Stimulated activated CD8-positive, alpha-beta memory T cell treated with anti-CD3 and anti-CD28 coated beads, Interleukin-4, amount 100 ng/mL, for 4 hours (primary cell): ENCODE measurements at places on chromosomes 11 and 22.
A peak's percentile ranks its signal among the peaks of the same experiment; 100 is the strongest.

GRCh38 chr11:15580775-15581095 is 466.0 kb downstream of the INSC start:
- DNase-seq: no peak

DNA sequence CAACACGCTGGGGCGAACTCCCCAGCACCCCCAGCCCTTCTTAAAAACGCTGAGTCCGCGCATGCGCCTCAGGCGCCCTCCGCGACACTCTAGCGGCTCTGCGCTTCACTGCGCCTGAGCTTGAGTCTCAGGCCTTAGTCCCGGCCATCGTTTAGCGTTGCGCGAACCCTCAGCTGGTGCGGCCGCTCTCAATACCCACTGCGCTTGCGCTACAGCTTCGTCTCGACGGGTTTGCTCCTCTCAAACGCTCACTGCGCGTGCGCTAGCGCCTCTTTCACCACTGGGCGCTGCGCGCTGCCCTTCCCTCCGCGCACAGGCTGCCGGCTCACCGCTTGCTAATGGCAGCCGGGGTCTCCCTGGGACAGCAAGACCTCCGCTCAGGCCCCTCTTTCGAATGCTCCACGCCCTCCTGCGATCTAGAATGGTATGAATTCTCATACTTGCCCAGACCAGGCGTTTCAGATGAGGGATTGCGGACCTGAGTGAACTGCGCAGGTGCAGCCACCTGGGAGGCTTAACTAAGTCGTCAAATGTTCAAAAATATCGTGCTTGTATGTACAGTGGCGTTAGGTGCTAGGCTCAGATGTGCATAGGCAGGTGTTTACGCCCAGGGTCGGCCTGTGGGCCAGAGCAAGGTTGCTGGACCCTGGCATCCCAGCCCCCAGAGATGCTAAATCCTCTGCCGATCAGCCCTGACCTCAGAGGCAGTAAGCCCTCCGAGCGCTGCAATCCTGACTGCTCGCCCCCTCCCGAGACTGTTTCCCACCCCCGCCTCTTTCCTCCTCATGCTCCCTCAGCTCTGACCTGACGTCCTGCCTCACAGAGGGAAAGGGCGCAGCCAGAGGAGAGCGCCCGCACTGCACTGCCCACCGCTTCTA is at the start of gene SLC2A11:
Gene SLC2A11 (plus strand): TSS at position 270 of the 878 bp plus-strand sequence. CDS start 125 bp downstream, at position 395.
- peak; percentile 71 for DNase-seq

DNA sequence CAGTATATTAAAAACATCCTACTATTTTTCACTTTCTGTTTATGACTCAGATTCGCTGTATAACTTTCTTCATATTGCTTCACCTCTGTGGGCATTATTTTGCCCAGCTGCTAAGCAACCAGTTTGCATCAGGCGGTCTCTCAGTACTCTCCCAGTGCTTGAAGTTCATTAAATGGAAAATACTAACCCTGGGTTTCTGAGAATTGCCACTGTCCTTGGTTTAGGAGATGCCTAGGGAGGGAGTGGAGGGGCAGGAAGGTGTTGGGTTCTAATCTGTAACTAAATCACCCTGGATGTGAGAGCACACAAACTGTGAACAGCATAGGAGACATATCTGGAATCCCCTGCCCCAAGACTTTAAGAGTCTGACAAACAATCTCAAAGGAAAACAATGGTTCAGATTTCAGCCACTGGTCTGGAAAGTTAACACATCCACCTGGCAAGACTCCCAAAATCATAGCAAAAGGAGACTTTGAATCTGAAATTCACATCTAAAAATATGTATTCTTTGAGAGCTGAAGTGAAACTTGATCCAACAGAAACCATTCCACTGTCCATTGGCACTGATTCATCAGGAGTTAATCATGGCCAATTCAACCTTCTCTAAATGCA is 540.0 kb downstream of the SOX6 start:
- no peak for DNase-seq

GRCh38 chr22:45205276-45205925 is 35.3 kb downstream of the KIAA0930 start:
- DNase-seq: no peak

DNA sequence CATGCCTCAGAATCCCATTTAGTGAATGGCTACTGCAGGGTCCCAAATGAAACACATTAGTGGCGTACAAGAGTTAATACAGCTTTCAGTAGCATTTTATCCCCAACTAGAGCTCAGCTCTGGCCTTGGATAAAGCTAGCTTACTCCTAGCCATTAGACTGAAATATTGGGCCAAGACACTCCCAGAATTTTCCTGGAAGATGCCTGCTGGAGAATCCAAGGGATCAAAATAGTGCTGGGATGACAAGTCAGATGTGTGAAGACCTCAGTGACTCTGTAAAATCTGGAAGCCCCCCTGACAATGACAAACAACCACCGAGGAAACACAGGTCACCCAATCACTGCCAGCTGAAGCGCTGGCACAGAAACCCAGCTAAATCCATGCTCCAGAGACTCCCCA is 303.1 kb upstream of the SORL1-AS1 start:
- no peak for DNase-seq
